ENCODE measurements at places on chromosomes 11 and 22.

GRCh38 chr11:124674168-124674517, 439 bp downstream of the SPA17 start:
- DNase-seq: no peak

GRCh38 chr22:28609921-28610320, 69.7 kb downstream of the TTC28 start:
- DNase-seq: no peak

GRCh38 chr22:44002997-44003396, 21.1 kb upstream of the PARVB start:
- no peak for DNase-seq

DNA sequence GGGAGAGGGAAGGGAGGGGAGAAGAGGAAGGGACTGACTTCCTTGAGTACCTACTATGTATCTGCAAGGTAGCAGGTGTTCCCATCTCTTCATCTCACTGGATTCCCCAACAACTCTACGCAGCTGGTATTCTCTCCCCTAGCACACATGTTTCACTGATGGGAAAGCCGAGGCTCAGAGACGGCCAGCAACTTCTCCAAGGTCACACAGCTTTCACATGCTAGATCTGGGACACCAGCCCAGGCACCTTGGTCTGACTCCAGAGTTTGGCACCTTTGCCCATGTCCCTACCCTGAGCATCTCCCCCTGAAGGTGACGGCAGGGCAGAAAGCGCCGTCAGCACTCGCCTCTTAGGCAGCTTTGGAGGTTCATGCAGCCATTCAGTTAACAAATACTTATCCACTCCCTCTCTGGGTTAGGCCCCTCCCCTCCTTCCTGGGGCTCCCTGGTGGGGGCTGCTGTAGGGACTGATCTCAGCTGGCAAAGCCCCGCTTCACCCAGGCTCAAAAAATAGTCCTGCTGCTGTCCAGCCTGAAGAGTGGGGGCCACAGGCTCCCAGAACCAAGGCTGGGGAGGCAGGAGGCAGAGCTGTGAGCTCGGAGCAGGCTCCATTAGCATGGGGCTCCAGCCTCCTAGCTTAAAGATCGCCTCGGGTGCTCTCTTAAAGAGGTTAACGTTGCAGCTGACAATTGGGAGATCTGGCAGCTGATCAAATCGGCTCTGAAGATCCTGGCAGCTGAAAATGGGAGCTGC, 79.4 kb downstream of the IGLL1 start:
- no peak for DNase-seq

- no peak for DNase-seq
Measured at GRCh38 chr11:114135737-114136151, 76.2 kb downstream of the ZBTB16 start.

- DNase-seq: no peak
Measured at GRCh38 chr11:97850701-97851100, 1170.0 kb upstream of the CNTN5 start.

DNA sequence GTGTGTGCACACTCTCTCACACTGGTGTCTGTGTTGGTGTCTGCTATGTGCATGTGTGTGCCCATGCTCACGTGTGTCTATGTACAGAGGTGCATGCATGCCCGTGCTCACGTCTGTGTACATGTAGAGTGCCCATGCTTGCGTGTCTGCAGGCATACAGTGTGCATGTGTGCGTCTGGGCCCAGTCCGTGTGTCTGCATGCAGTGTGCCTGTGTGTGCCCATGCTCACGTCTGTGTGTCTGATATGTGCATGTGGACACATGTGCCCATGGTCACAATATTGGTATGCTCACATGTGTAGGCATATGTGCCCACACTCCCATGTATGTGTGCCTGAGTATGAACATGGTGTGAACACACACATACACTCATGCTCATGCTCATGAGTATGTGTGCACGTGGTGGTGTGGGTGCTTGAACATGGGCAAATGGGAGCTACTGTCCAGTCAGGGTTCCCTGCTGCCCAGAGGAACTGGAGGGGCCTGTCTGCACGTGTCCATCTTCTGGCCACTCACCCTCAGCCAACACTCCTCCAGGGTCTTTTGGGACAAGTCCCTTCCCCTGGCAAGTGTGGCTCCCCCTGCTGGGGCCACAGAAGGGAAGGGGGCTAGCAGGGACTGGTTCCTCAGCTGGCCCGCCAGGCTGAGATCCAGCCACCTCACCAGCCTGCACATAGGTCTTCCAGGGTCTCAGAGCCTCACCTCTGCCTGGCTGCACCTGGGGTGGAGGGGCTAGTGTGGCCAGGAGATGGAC, 7.3 kb upstream of the TBX1 start:
- DNase-seq: no peak

- no peak for DNase-seq
Measured at GRCh38 chr11:108614086-108614485, 20.5 kb upstream of the EXPH5 start.

DNA sequence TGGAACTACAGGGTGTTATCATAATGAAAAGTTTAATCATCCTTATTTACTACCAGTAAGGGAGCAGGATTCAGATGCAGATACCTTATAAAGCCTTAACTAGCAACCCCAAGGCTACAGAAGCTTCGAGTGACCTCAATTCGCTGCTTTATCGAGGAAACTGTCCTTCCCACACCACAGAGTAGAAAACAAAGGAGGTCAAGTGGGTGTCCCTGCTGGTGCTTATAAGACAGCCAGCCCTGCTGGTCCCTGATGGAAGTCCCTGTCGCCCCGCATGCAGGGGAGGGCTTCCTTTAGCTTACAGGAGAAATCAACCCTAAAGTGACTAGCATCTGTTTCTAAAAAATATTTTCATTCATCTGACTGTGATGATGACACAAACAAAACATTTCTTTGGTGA, 7.3 kb downstream of the MN1 start:
- no peak for DNase-seq

GRCh38 chr11:86615487-86615886, 56.9 kb downstream of the ME3 start:
- no peak for DNase-seq

- no peak for DNase-seq
Measured at GRCh38 chr11:132238331-132238866, 868.0 kb downstream of the NTM start.

GRCh38 chr11:64585150-64585549, 5.9 kb upstream of the SLC22A12 start:
- DNase-seq: no peak
